Globus pallidus (tissue), 1 donor: ENCODE measurements at places on chromosomes 4 and X.

- no peak for DNase-seq
These were observed 54.5 kb downstream of the KLHL8 start for GRCh38 chr4:87165892-87166291.

- no peak for DNase-seq
These were observed 194.7 kb upstream of the TLL1 start for GRCh38 chr4:165678236-165678935.

GRCh38 chr4:102807345-102807744 lies 20.0 kb downstream of the UBE2D3 start:
- DNase-seq: no peak

- no peak for DNase-seq
These were observed 131.8 kb downstream of the GUCY2F start for GRCh38 chrX:109350051-109350450.

GRCh38 chr4:67109276-67109675 lies 436.0 kb downstream of the CENPC start:
- no peak for DNase-seq

GRCh38 chrX:15204130-15204751 lies 65.6 kb downstream of the ASB9 start:
- no peak for DNase-seq

- no peak for DNase-seq
These were observed 101.9 kb downstream of the FAM53A start for GRCh38 chr4:1582227-1582626.

- DNase-seq: no peak
These were observed 39.8 kb upstream of the TADA2B start for GRCh38 chr4:7003176-7003878.

DNA sequence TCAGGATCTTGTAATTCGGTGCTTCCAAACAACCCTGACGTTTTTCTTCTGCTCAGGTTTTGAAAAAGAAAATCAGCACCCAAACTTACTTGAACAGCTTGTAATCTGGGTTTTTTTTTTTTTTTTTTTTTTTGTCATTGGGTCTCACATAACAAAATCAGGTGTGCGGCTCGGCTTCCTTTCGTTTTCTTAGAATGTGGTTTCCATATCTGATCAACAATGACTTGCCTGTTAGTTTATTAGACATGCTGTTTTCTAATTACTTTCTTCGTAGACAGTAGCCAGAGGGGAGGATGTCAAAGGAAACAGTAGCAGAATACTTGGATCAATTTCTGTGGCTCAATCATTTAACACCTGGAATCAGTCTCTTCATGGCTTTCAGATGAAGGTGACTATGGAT lies 890 bp upstream of the FREM3 start:
- no peak for DNase-seq

- no peak for DNase-seq
These were observed 1.5 kb downstream of the TSPAN5 start for GRCh38 chr4:98656886-98657285.

DNA sequence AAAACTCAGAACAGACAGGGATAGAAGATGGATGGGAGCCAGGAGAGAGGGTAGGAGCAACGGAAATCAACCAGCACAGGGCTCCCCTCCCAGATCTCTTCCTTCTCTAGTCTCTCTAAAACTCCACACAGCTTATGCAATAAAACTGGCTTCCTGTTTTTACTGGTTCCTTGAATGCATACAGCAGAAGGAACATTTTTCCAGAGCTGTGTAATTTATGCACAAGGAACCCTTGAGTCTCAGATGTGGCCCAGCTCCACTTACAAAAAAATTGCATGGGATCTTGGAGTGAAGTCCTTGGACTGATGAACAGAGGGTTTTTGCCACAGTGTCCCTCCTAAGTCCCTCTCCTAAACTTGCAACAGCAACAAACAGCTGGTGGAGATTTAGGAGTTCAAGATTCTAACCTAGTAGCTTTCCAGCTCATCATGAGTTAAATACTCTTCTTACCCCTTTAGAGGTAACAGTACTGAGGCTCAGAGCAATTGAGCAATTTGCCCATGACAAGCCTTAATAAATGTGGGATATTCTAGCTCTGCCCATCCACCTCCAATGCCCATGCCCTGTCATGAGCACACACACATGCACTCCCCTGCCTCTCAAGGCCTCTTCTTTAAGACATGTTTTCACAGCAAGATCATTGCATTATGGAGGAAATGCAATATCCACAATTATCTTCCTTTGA lies 18.4 kb upstream of the CC2D2A start:
- peak; percentile 28 for DNase-seq

DNA sequence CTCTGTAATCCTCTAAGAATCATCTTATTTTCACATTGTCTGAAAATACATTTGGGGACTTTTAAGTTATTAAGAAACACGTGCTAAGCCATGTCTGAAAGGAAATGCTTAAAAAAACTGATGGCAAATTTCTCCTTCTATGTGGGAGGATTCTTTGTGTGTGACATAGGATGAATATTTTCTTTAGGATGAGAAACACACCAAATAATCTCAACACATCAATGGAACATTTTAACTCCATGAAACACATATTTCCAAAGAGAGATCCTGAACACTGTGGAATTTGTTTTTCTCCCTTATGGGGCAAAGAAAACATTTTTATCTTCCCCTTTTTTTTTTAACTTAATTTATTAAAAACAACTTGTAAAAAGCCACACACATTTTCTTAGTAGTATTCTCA lies 153.8 kb upstream of the ANKRD50 start:
- no peak for DNase-seq

DNA sequence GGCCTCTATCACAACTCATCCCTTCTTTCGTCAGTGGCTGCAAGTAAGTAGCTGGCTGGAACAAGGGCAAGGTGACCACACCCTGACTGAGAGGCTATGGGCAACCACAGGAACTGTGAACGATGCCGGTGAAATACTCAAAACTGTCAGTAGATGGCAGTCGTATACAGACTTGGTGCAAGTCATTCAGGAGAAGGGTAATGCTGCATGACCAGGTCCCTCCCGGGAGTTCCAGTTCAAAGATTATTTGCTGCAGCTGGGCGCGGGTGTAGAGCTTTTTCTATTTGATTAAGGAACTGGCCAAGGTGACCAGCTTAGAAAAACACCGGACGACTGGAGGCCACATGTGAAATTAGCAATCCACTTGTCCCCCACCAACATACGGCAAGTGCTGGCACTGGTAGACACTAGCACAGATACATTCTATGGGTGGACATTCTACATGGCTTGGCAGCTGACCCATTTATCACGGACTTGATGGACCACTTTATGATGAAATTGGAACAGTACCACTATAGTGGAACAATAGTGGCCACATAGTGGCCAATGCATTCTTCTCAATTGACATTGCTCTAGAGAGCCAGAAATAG lies 726.6 kb downstream of the TRAM1L1 start:
- DNase-seq: no peak

- DNase-seq: no peak
These were observed 2.8 kb upstream of the SMIM14 start for GRCh38 chr4:39641451-39641850.

GRCh38 chr4:93065790-93066189 lies 762.0 kb downstream of the GRID2 start:
- no peak for DNase-seq

GRCh38 chrX:76148753-76149152 lies 24.1 kb upstream of the PBDC1 start:
- peak; percentile 15 for DNase-seq

GRCh38 chrX:136650811-136651210 lies 2.9 kb downstream of the CD40LG start:
- no peak for DNase-seq

- DNase-seq: no peak
These were observed 38.0 kb downstream of the MAGEE2 start for GRCh38 chrX:75746891-75747639.

DNA sequence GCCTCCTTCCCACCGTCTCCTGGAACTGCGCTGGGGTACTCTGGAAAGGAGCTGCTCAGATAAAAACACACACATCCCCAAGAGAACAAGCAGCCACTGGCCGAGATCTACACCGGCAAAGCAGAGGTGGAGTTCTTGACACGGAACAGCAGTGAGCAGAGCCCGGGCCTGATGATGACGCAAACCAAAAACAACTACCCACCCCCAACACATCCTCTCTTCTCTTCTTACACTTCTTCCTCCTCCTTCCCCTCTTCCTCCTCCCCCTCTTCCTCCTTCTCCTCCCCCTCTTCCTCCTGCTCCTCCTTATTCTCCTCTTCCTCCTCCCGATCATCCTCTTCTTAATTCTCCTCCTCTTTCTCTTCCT lies 4.6 kb downstream of the PNMA5 start:
- DNase-seq: peak; percentile 7

DNA sequence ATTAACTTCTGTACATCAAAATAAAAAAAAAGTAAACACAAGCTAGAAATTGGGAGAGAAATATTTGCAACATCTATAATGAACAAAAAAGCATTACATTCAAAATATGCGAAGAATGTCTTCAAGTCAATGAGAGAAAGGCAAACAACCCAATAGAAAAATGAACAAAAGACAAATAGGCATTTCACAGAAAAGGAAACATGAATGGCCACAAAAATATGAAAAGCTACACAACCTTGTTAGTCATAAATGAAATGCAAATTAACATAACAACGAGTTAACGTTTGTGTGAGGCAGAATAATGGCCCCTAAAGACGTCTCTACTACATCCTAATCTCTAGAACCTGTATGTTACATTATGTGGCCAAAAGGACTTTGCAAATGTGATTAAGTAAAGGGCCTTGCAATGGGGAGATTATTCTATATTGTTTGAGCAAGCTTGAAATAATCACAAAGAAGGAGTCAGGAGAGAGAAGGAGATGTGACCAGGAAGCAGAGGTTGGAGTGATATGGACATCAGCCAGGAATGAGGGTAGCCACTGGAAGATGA lies 86.8 kb downstream of the WDFY3 start:
- DNase-seq: no peak

GRCh38 chr4:163612762-163613161 lies 118.3 kb downstream of the TMA16 start:
- no peak for DNase-seq

- DNase-seq: no peak
These were observed 355 bp downstream of the SCML1 start for GRCh38 chrX:17737710-17737985.

GRCh38 chrX:132488180-132488705 lies 595 bp downstream of the MBNL3 start:
- peak; percentile 28 for DNase-seq

GRCh38 chr4:13950491-13950890 lies 323.0 kb upstream of the BOD1L1 start:
- DNase-seq: no peak

GRCh38 chr4:84907145-84907544 lies 59.3 kb downstream of the WDFY3 start:
- no peak for DNase-seq

DNA sequence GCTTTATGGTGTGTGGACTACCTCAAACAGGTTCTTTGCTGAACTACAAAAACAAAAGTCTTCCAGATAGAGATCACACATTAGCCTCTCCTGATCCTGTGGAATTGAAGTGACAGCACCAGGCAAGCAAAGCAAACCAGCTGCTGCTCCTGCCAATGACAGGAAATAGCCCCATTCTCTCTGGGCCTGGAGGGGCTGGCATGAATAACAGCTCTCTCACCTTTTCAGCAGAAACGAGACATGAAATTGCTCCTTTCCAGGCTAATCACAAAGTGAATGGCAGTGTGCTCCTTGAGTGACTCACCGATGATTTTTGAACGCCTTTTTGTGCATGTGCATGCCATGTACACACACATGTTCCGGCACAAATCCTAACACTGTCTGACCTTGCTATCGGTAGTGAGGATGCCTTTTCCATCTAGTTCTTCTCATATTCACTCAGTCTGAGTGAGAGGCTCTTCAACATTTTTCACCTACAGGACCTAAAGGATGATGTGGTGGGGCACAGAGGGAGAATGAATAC lies 24.4 kb downstream of the MFAP3L start:
- DNase-seq: no peak

DNA sequence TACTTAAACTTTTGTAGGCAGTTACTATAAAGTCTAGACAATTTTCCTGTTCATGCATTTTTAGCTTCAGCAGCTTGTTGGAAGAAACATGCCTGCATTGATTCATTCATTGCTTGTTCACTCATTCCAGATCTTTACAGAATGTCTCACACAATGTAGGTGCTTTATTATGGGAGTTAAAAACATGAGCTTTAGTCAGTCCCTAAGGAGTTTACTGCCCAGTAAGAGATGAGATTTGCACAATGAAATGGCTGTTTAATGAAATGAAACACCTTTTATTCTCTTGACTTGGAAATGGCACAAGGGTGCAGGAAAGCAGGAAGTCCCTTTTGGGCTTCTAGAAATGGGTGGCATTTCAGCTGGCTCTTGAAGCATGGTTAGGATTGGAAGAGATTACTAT lies 2.9 kb downstream of the NOCT start:
- DNase-seq: no peak

GRCh38 chr4:18297684-18298083 lies 276.1 kb upstream of the LCORL start:
- DNase-seq: no peak

- DNase-seq: no peak
These were observed 20.3 kb downstream of the RGN start for GRCh38 chrX:47098338-47099094.

- DNase-seq: no peak
These were observed 300.0 kb upstream of the PUDP start for GRCh38 chrX:7447801-7448499.

DNA sequence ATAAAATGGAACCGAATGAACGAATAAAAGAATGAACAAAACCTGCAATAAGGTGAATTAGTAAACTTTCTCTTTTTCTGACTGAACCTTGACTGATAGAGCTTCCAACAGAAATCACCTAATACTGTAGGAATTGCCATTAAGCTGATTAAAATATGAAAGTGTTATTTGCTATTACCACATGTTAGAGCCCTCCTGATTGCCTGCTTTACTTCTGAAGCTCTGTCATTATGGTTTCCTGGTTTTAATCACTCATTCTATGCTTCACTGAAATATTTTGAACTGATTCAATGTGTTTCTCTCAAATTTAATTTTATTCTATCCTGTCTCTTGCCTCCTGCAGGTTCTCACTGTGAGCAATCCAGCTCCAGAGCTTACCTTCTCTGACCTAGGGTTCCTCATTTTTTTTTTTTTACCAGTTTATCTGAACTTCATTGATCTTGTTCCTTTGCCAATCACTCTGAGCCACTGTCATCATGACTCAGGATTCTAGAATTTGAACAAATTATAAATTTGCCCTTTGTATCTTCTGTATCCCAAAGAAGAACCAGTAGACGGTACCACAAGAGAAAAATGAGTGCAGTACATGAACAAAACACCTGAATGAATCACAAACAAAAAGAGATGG lies 48.1 kb upstream of the UGT2B15 start:
- no peak for DNase-seq

DNA sequence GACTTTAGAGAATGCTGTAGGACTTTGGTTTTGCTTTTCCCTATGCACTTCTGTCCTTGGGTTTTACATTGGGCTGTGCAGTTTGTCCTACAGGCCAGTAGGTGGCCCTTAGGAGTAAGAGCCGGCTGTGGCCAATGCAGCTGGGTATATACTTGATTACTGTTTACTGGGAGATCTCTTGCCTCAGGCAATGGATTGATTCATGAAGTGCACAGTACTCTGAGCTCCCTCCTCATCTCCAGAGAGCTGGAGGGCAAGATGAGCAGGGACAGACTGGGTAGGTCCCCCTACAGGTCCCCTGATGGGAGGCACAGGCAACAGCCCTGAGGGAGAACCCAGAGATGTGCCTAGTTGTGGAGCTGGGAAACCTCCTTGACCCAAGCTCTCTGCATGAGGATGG lies 103.8 kb upstream of the QRFPR start:
- DNase-seq: peak; percentile 11
